ENCODE measurements at places on chromosomes 13 and 19.

DNA sequence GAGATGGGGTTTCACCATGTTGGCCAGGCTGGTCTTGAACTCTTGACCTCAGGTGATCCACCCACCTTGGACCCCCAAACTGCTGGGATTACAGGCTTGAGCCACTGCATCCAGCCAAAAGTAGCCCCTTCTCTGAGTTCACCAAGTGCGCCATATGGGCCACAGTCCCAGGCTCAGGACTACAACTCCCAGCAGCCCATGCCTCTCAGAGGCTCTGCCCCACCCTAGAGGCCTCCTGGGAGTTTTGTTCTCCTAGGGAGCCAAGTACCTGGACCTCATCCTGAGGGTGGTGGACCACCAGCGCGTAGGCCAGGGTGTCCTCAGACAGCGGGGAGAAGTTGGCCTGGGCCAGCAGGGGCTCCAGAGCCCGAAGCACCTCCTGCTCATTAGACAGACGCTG is 18.8 kb downstream of the TMEM143 start:
- no peak for DNase-seq

GRCh38 chr13:77829963-77830362 is 88.7 kb downstream of the EDNRB start:
- DNase-seq: no peak

- DNase-seq: no peak
Measured at GRCh38 chr19:14441041-14441938, 8.2 kb downstream of the PKN1 start.

DNA sequence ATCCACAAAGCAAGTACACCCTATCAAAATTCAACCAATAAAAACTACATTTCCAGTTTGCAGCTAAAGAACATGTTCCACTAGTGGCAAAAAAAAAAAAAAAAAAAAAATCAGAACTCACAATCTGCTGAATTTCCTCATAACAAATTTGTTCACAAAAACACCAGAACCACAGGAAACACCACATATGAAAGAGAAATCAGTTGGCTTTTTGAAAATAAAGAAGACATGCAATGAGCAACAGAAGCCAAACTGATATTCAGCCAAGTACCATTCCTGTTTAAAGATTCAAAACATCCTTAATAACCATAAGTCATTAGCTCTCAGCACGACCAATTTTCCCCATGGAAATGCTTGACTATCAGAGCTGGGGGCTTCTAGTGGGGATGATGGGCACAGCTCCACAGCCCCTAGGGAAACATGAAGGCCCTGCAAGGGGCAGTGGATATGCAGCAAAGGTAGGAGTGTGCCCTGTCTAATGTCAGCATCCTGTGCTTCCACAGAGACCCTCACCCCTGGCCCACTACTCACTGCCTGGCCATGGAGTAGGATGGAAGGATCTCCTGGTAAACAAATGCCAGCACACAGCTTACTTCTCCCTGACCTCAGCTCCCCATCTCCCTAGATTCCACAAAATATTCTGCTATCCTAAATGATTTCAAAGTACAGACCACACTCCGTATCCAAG is 74.0 kb upstream of the DOCK9 start:
- no peak for DNase-seq

DNA sequence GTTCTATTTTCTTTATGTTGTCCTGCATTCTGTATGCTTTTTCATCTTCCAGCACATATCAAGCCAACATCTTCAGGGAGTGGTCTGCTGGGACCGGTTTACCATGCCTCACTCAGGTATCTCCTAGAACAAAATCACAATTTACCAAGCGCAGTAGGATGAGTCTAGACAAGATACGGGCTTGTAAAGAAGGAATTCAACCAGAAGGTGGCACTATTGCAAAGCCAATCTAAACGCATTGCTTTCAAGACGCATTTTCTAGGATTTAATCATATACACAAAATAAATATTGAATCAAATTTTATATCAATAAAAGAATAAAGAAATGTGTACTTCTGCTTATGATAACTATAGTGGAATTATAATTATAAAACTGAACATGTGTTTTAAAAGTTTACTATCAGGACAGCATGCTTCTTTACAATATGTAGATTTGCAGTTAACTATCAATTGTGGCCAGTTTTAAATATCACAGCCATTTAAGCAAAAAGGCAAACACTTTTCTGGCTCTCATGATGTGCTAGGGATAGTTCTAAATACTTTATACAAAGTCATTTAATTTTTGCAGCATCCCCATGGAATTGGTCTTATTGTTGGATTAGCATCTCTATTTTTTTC is 16.1 kb upstream of the TPP2 start:
- DNase-seq: peak; percentile 46
